ENCODE measurements at places on chromosomes 16 and 17.

DNA sequence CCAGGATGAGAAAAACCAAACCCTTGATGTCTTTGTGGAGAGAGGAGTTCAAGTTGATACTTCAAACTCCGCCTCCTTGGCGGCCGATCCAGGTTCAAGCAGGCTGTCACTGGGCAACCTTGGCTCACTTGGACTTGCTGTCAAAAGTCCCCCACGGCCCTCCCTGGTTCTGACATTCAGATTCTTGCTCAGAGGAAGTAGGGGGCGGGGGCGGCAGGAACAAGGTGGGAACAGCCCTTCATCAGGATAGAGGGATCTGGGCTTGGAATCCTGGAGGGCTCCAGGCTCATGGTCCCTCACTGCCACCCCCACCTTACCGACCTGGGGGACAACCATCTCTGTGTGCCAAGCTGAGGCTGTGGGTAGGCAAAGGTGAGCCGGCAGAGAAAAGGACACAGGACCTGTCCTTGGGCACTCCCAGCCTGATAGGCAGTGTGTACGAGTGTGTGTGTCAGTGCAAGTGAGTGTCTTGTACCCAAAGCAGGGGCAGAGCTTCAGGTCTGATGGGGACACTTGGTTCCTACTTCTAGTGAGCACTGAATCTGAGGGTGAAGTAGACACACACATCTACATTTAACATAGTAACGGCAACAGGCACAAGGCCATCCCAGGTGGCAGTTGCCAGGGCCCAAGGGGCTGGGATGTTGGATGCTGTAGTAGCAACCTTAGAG lies 6.6 kb upstream of the TSPOAP1 start:
- DNase-seq: no peak

- DNase-seq: no peak
Measured at GRCh38 chr17:63274146-63274545, 172.0 kb downstream of the CYB561 start.

GRCh38 chr17:80868022-80868609 lies 123.5 kb upstream of the CHMP6 start:
- no peak for DNase-seq

DNA sequence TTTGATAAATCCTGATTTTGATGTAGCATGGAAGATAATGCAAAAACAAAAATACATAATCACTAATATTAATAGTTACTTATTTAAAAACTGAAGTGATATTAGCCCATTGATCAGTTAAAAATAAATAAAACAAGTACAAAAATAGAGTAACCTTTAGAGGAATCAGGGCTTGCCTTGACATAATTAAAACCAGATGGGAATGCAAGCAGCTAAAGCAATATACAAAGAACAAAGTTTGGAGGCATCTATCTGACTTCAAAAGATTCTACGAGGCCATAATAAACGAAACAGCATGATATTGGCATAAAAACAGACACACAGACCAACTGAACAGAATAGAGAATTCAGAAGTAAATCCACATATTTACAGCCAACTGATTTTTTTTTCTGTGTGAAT lies 15.0 kb upstream of the HEATR3 start:
- no peak for DNase-seq

- DNase-seq: no peak
Measured at GRCh38 chr16:50881331-50881830, 139.5 kb downstream of the CYLD start.

DNA sequence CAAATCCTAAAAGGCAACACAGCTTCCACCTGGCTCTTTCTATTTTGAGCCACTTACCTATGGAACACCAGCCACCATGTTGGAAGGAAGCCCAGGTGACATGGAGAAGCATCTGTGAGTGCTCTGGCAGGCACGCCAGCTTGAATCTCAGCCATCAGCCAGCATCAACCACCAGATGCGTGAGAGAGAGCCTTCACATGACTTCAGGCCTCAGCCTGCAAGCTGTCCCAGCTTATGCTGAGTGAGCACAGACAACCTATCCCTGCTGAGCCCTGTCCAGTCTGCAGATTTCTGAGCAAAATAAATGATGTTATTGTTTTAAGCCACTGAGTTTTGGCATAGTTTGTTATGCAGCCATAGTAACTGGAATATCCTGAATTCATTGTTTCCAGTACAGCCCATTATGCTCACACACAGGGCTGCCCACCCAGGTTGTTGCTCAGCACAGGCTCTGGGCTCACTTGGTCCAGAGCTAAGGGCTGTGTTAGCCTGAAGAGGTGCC lies 35.1 kb downstream of the TMEM238L start:
- no peak for DNase-seq

- DNase-seq: no peak
Measured at GRCh38 chr17:14334276-14334840, 33.5 kb downstream of the HS3ST3B1 start.
